ENCODE measurements at places on chromosomes 12 and 14.
A peak's percentile ranks its signal among the peaks of the same experiment; 100 is the strongest.

DNA sequence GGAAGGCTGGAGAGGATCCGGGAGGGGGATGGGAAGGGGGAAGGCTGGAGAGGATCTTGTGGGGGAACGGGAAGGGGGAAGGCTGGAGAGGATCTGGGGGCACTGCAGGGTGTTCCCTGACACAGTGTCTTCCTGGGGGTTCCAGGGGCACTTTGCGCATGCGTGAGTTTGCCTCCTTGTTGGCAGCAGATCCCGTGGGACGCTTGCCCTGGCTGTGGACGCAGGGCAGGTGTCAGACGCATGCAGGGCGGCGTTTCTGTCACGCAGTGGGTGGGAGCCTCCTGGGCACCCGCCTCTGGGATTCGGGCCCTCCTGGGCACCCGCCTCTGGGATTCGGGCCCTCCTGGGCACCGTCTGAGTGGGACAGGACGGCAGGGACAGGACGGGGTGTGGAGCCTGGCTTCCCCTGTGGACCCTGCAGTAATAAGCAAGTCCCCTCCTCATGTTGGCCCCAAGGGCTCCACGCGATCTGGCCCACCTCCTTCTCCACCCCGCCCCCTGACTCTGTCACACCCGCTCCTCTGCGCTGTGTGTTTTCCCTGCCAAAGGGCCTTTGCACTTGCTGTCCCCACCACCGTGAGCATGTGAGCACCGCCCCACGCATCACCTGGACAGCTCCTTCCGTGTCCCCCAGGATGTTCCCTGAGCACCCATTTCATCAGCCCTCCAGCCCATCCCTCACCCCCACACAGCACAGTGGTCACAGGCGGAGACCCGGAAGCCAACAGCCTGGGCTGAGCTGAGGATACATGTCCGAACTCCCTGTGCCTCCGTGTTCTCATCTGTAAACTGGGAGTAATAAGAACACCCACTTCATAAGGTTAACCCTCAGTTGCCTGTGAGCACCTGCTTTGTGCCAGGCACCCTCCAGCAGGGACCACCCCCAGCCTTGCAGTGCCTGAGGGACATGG is 4.4 kb downstream of the MMP17 start:
- DNase-seq, result no peak

GRCh38 chr12:27822076-27822712 is 42.2 kb upstream of the MANSC4 start:
- peak; percentile 87 for DNase-seq

DNA sequence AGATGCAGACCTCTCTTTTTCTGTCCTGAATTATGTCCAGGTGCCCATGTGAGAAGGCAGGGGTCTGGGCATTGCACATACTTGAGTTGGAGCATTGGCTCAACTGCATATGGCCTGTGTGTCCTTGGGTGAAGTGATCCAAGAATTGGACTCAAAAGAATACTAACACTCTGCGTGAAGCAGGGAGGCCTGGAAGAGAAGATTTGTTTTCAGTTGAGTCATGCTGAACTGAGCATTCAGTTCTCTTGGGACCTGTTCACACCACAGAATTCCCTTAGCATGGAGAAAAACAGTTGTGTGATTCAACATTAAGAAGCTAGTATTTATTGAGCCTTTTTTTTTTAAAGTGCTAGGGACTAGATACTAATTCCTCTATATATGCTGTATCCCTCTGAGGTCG is 164.7 kb upstream of the TBX3 start:
- DNase-seq, result peak; percentile 74

- DNase-seq, result no peak
Observed at GRCh38 chr14:54798465-54799124, 104.0 kb downstream of the GCH1 start.

GRCh38 chr12:11427341-11427740 is 32.0 kb upstream of the PRB2 start:
- DNase-seq, result no peak

GRCh38 chr12:9636851-9637206 is 29.1 kb upstream of the KLRB1 start:
- DNase-seq, result no peak

DNA sequence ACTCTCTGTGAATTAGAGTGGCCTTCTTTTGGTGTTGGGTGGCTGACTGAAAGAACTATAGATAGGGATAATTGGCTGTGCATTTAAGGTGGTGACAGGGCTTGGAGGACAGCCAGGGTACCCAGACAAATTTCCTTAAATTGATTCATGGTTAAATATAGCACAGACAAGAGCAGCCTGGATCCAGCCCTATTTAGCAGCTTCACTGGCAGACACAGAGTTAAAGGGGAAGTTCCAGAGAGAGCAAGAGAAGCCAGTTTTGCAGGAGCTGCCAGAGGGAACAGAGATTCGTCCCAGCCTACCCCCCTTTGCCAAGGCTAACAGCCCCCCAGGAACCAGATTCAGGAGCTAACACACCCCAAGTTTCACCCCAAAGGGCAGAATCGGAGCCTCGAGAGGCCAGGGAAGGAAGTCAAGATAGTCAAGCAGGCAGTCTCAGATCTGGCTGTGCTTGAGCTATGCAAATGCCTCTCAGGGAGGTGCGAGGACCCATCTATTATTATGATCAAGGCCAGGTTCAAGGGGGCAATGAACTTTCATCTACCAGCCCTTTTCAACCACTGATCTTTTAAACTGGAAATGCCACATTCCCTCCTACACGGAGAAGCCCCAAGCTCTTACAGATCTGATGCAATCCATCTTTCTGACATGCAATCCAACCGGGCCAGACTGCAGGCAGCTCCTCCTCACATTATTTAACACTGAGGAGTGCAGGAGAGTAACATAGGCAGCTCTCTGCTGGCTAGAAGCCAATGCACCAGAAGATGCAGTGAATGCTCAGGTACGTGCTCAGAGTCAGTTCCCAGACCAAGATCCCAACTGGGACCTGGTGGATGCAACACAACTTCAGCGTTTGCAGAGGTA is 58.2 kb downstream of the DHRS2 start:
- DNase-seq, result peak; percentile 21

DNA sequence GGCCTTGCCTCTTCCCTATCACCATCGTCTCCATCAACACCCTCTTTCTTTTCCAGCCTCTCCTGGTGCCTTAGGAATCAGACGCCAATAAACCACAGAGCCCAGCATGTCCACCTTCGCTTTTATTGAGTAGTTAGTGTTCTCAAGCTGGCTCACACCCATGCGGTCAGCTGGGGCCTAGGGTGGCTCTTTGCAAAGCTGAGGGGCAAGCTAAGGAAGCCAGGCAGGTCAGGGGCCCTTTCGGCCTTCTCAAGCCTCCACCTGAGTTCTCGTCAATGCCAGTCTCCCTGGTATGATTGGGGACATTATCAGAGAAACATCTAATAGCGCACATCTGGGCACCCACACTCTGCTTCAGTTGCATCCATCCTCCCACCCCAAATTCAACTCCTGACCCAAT is 737 bp upstream of the TEX52 start:
- no peak for DNase-seq
